ENCODE measurements at places on chromosomes 16 and 17.

DNA sequence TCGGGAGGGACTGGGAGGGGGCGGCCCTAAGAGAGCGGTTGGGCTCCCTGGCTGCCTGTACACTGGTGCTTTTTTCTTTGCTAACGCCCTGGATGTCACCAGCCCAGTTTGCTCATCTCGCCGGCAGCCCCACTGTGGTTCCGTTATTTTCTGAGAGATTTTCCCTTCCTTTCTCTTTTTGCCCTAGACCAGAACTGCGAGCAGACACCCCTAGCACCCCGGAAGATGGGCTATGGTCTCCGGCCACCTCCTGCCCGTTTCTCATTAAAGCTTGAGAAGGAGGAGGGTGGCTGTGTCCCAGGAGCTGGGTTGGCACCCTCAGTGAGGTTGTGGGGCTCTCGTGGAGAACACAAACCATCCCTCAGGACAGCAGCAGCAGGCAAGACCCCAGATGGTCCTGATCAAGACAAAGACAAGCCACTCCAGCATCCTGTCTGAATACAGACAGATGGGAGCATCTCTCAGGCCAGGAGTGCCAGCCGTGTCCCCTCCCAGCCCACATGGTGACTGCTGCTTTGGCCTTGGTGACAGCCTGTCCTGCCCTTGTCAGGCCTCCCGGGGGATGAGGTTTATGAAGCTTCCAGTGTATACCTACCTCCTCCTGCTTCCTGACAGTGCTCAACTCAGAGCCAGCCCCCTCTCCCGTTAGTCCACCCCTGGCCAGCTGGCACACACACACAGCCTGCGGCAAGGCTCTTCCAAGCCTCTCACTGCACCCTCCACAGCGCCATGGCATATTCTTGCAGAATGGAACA, 77.2 kb downstream of the KCNJ12 start:
- DNase-seq: no peak

DNA sequence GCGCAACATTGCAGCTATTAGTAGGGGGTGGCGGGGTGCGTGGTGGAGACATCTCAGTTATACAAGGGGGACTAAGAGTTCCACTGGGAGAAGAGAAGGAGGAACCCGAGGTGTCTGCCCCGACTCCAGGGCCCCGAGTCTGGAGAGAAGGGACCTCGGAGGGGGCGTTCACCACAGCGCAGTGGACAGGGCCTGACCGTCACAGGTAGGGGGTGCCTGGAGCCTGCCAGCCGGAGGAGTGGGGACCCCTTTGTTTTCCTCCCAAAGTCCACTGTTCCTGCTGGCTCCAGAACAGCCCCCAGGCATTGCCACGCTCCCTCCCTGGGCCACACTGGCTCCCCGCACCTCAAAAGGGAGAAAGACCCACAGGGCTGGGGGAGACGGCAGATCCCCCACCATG, 175.9 kb upstream of the TNRC6C start:
- no peak for DNase-seq

- no peak for DNase-seq
These were observed 21.9 kb downstream of the GLYR1 start for GRCh38 chr16:4825196-4825595.

DNA sequence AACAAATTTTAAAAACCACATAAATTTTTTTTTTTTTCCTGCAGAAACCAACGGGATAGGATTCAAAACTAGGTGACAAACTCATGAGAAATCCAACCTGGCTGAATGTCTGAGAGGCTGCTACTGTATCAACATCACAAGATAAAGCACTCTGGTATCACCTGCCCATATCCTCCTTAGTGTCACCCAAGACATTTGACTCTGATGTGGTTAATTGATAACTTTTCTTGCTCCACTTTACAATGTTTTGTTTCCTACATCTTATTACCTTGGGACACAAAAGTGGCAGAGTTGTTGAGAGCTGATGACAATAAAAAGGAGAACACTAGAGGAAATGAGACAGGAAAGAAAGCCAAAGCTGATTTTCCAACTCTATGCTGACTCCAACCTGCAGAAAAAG, 4.0 kb upstream of the FBXL20 start:
- no peak for DNase-seq

GRCh38 chr16:69703638-69704037, 22.7 kb downstream of the NQO1 start:
- DNase-seq: no peak

GRCh38 chr17:57953219-57953618, 2.0 kb downstream of the CUEDC1 start:
- no peak for DNase-seq

DNA sequence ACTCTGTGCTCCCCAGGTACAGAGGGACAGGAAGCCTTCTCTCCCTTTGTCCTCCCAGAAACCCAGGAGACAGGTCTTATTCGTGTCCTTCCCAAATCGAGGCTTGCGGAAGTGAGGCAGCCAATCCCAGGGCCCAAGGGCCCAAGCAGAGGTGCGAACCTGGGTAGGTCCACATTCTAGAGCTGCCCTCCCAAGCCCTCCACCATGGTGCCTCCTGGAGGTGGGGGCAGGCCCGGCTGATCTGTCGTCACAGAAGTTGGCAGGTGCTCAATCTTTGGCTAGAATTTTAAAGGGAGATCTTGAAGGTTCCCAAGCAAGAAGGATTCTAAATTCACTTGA, 21.5 kb downstream of the MRC2 start:
- DNase-seq: no peak

DNA sequence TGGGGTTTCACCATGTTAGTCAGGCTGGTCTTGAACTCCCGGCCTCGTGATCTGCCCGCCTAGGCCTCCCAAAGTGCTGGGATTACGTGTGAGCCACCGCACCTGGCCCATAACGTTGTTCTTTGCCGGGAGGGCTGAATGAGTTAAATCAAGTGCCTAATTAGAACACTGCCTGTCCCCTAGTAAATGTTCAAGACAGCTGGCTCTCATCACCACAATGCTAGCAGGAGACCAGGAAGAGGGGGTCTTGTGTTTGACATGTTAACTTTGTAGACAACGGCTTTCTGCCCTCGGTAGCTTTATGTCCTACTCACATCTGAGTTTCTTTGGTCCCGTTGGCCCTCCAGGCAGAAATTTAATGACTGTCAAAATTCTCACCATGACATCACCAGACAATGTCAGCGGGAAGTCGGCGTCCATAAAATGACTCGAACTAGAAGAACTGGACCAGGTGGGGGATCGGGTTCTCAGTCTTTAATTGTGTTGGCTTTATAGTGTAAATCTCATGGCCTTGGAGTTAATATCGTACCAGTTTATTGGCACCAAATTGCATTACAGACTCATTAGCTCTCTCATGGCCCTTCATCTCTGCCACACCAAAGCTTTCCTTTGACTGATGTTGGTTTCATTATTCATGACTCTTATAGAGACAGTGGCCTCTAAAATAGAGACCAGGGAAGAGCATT, 11.4 kb upstream of the ITPRIPL2 start:
- DNase-seq: no peak

- no peak for DNase-seq
These were observed 279.6 kb downstream of the SNX29 start for GRCh38 chr16:12255919-12256665.

DNA sequence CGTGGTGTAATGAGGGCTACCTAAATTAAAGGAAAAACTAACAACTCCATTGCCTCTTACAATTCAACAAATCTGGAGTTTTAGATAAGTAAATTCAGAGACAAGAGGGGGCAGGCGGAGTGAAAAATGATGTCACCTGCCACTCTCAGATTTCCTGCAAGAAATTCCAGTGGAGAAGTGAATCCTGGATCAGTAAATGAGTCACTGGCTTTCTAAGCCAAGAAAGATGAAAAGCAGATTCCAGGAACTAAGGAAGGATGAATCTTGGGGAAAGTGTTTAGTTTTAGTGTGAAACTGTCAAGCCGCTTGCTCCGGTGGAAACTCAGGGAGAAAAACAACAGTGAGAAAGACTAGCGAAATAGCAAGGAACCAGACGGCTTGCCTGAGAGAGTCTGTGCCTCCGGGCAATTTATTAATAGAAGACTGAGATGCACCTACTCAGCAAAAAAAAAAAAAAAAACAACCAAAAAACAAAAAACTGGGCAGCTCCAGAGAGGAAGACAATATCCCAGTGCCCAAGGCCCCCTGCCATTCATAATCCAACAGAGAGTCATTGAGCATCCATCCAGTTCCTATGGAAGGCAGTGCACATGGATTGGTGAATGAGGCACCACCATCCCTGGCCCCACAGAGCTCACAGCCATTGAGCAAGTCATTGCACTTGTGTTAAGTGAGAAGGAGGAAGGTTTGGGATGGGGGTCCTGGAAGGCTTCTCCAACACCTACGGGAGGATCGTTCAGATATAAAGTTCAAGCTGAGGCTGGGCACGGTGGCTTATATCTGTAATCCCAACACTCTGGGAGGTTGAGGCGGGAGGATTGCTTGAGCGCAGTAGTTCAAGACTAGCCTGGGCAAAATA, 12.1 kb upstream of the RIPOR1 start:
- no peak for DNase-seq

DNA sequence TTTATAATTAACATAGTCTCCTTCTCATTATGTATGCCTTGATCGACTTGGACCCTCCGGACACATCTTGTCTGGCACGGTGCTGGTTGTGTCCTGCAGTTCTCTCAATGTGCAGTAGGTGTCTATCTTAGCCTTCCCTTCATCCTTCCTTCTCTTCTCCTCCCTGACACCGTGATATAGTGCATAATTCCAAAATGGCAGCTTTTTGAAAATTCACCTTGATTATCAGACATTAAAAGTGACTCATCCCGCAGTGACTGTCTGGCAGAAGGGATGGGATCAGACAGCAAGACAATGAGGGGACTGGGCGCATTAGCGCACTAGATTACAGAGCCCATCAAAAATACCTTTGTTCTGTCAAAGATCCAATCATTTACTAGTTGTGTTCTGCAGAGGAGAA, 70.0 kb upstream of the PMFBP1 start:
- no peak for DNase-seq

DNA sequence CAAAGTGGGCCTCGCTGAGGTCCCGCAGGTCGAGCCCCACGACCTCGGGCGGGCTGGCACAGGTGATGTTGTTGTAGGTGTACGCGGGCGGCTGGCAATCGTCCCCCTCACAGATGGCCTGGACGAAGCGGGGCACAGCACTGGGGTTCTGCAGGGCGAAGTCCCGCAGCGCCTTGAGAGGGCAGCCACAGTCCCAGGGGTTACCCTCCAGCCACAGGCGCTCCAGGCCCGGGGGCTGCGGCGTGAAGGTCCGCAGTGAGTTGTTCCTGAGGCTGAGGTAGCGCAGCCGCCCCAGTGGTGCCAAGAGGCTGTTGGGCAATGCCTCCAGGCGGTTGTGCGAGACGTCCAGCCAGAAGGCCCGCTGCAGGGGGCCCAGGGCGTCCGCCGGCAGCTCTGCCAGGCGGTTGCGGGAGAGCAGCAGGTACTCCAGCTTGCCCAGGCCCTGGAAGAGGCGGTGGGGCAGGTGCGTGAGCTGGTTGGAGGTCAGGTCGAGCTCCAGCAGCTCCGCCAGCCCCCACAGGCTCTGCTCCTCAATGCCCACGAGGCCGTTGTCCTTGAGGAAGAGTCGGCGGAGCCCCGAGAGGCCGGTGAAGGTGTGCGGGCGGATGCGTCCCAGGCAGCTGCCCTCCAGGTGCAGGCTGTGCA, 2.8 kb downstream of the IGFALS start:
- DNase-seq: no peak

Data from stimulated activated naive CD8-positive, alpha-beta T cell treated with anti-CD3 and anti-CD28 coated beads, Interleukin-15, amount 100 ng/mL, for 72 hours (primary cell).